ENCODE measurements at places on chromosomes 7 and 10.

GRCh38 chr10:132469197-132469884, 68.2 kb upstream of the INPP5A start:
- DNase-seq: no peak

DNA sequence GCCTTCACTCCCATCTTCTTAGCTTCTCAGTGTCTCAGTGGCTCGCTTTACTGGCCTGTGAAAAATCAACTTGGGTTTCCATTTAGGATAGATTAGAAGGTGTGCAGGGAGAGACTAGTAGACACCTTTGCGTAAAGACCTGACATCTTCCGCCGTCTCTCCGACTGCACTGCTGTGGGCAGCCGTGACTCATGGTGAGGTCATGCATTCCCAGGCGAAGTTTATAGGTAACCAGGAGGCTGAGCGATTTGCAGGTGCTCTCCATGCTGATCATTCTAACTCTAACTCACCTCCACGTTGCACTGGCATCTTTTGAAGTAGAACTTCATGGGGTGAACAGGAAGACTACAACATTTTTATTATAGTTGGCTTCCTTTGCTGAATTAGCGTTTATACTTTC, 68.0 kb upstream of the ZNF438 start:
- DNase-seq: peak; percentile 52

- peak; percentile 59 for DNase-seq
Observed at GRCh38 chr7:74617180-74617744, 40.3 kb upstream of the GTF2I start.

- DNase-seq: no peak
Observed at GRCh38 chr7:32319012-32319382, 171.2 kb downstream of the LSM5 start.

GRCh38 chr7:40331915-40332314, 197.1 kb downstream of the SUGCT start:
- no peak for DNase-seq

- no peak for DNase-seq
Observed at GRCh38 chr7:142870147-142870559, 15.3 kb downstream of the EPHB6 start.
